ENCODE measurements at places on chromosomes 6 and 20.

DNA sequence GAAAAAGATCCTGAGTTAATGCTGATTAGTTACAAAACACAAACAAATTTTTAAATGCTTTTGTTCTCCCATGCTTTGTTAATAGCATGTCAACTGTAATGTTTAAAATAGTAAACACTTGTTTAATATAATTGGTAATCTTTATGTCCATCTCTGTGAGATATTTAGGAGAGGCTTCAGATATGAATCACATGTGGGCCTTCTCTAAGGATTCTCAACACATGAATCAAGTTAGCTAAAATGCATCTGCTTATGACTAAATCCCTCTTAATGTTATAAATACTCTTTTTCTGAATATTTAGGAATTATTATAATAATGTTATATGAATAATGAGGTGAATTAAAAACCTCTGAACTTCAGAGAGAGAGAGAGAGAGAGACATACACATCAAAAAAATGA is 345.9 kb upstream of the MANEA start:
- DNase-seq: no peak

DNA sequence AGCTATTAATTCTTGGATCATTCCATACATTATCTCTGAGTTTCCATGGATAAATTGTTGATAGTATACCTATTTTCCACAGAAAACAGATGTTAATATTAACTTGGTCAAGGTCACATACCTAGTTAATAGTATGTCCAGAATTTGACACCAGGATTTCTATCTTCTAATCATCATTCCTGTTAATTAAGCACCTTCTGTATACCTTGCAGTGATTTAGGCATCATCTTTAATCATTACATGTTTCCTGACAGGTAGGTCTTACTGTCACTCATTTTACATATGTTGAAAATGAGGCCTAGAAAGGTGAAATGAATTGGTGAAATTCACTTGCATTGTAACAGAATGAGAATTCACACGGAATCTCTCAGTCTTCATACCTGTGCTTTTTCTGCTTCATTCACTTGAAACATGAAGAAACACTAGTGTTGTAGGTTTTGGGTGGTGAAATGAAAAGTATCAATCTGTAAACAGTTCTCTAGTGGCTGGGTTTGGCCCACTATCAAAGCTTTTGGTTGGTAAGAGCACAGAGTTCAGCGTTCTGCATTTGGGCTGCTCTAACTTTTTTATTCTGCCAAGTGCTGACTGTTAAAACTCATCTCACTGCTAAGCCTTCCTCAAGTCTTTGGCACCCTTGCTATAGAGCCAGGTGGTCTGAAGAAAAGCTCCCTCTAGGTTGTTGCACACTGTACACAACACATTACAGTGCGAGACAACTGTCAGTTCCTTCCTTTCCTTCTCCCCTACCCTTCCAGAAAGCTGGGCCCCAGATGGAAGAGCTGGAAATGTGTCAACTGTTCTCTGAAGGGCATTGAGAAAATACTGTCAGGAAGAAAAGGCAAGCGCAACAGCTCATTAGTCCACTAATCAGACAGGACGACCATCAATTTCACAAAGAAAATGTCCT is 57.8 kb upstream of the C20orf144 start:
- DNase-seq: no peak

DNA sequence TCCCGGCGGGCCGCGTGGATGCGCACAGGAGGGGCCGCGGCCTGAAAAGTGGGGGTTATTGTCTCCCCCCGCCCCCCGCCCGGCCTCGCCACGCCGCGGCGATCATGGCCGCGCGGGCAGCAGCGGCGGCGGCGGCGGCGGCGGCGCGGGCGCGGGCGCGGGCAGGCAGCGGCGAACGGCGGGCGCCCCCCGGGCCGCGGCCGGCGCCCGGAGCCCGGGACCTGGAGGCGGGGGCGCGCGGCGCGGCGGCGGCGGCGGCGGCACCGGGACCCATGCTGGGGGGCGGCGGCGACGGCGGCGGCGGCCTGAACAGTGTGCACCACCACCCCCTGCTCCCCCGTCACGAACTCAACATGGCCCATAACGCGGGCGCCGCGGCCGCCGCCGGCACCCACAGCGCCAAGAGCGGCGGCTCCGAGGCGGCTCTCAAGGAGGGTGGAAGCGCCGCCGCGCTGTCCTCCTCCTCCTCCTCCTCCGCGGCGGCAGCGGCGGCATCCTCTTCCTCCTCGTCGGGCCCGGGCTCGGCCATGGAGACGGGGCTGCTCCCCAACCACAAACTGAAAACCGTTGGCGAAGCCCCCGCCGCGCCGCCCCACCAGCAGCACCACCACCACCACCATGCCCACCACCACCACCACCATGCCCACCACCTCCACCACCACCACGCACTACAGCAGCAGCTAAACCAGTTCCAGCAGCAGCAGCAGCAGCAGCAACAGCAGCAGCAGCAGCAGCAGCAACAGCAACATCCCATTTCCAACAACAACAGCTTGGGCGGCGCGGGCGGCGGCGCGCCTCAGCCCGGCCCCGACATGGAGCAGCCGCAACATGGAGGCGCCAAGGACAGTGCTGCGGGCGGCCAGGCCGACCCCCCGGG is 637 bp downstream of the ARID1B start:
- DNase-seq: peak; percentile 62

DNA sequence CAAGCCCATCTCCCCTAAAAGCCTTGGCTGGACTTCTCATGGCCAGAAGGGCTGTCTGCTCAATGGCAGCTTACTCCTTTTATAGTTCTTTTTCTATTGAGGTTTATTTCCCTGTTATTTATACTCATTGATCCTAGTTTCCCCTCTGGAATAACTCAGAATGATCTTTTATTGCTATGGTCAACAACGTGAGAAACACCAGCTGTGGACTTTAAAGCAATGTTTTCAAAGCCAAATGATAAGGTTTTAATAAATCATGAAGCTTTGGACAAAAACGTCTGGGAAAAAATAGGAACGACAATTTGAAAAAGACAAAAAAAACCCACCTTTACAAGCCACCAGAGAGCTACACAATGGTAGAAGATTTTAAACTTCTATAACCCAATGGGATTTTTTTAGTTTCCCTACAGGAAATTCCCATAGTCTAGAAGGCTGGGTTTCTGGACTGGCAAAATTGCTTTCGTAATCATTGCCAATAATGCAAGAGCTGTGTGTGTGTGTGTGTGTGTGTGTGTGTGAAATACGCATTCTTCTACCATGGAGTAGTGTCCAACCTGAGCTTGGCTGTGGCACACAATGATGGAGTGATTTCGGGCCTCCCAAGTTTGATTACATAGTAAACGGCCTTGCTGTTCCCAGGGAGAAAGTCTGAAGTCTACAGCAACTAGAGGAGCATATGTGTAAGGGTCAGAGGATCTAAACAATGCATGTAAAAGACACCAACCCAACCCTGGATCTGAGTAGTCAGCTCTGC is 396.0 kb downstream of the SYNE1 start:
- no peak for DNase-seq

GRCh38 chr20:52654567-52654966 is 317.6 kb upstream of the TSHZ2 start:
- no peak for DNase-seq

- DNase-seq: peak; percentile 53
Measured at GRCh38 chr6:797479-798077, 104.6 kb upstream of the EXOC2 start.

DNA sequence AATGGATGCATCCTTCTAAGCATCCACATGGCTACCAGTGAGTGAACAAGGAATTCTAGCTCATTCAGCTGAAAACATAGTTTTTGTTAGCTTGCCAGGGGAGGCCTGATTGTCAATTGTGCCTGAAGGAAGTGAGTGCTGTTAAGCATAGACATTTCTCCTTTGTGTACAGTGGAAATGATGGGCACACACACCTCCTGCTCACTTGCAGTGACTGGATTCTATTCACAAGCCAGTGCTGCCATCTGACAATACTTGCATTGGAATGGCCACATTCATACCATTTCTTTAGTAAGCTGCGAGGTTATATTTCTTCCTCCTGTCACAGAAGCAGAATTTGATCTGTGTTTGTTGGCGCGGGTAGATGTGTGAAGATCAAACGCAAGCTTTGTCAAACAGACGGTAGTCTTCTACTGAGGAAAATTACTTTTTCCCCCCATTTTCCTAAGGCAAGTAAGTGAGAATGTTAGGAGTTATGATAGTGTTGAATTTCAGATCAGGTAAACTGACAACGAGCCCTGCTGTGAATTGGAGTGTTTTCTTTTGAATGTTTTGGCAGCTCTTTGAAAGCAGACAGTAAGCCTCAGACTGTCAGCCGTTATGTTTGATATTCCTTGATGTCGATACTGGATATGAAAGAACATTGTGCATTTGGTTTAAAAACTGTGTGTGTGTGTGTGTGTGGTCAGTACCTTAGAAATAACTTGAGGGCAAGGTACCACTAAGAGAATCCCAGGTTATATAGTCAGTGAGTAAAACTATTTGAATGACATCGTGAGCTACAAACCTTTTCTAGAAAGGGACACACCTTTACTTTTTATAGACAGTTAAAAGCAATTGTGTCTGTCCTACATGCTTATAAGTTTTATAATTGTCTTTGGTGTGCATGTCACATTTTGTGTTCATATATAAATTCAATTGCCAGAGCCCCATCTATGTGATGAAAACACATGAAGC is 84.2 kb upstream of the BMP2 start:
- DNase-seq: no peak

GRCh38 chr6:16272201-16272600 is 33.8 kb downstream of the GMPR start:
- DNase-seq: no peak

Data from stimulated activated CD4-positive, alpha-beta T cell treated with anti-CD3 and anti-CD28 coated beads, Interleukin-4, amount 100 ng/mL, for 24 hours (primary cell).